ENCODE measurements at places on chromosomes 5 and 9.

- DNase-seq = no peak
Observed at GRCh38 chr9:99690573-99690972, 131.1 kb upstream of the NR4A3 start.

GRCh38 chr5:3377176-3377575 is 218.5 kb upstream of the IRX1 start:
- peak; percentile 33 for DNase-seq

DNA sequence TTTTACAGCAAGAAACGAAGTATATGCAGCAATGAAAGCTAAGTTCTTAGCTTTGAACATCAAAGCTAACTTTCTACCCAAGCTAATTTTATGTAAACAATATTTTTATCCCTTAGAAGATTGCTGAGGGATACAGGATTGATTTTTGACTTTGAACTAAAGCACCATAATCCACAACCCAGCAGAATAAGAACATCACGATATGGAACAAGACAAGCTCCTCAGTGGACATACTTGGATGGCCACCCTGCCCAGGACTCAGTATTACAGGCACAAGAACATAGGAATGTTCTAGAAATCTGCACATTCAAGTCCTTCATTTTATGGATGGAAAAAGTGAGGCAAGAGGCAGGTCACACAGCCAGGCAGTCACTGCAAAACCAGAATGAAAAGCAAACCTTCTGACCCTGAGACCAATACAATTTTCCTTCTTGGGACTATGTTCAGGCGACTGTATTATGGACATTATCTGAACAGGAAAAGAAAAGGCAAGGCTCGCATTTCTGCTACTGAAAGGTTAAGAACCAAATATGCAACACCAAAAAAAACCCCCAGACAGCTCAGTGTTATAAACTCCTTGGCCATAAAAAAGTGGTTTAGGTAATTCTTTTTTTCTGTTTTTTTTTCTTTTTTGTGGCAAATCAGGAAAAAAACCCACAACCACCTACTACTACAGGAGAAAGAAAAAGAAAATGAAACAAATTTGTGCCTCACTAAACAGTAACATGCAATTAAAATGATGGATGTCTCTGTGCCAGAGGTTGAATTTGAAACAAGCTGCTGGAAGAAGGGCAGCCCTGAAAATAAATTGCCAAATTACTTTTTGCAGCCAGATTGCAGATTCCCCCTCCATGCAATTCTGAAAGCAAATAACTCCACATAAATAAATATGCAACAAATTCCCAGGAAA is 25.4 kb downstream of the EPB41L4B start:
- no peak for DNase-seq

- DNase-seq = no peak
Observed at GRCh38 chr5:168317096-168317520, 25.7 kb downstream of the WWC1 start.

GRCh38 chr9:91935805-91936514 is 14.1 kb downstream of the ROR2 start:
- peak; percentile 60 for DNase-seq

GRCh38 chr9:92980085-92980745 is 32.9 kb downstream of the FGD3 start:
- no peak for DNase-seq

DNA sequence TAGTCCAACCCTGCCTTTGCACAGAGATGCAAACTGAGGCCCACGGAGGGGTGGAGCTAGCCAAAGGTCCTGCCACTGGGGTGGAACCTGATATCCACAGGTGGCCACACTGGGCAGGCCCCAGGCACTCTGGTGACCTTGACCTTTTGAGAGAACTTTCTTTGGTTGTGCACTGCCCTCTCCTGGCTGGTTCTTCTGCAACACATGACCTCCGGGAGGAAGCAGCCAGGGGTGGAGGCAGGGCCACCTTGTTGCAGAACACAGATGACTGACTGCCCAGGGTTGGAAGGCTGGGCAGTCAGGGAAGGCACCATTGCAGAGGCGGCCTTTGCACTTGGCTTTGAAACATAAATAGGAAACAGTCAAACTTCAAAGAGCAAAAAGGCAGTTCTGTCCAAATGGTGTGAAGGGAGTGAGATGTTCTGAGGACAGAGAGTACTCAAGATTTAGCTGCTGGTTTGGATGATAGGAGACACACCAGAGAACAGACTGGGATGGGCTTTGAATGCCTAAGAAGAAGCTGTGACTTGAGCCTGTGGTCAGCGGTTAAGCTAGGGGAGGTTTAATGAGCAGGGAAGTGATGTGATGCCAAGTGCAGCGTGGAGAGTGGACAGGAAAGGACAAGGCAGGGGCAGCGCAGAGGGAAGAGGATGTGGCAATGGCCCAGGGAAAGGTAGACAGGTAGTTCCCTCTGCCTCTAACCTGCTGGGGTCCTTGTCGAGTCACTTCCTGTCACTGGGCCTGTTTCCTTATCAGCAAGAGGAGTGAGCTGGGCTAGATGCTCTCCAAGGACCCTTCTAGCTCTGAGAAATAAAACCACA is 6.8 kb upstream of the TCOF1 start:
- peak; percentile 70 for DNase-seq

- DNase-seq = no peak
Observed at GRCh38 chr9:112032009-112032408, 135.4 kb downstream of the UGCG start.

DNA sequence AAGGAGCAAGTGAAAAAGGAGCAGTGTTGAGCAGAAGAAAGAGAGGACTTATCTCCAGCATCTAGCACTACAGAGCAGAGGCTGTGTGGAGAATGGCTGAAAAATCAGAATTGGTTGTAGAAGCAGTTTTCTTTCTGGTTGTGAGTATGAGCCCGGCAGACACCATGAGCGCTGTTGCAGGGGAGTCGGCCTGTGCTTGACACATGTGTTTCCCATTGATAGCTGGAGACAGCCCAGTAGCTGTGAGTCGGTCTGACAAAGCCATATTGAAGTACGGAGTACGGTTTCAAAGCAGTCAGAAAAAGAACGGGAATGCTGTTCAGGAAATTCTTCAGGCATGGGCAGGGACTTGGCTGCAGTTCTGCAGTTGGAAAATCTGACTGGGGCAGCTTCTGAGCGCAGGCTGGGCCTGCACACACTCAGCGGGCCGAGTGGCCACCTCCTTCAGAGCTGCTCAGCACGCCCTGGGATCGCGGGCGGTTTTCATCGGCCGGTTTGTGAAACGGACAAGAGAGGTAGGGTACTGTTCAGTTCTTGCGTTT is at the start of gene SGCD:
TSS of gene SGCD (plus strand) at position 447 of the 542 bp plus-strand sequence.
- peak; percentile 91 for DNase-seq

GRCh38 chr5:74094096-74094781 is 468.2 kb downstream of the ARHGEF28 start:
- no peak for DNase-seq

DNA sequence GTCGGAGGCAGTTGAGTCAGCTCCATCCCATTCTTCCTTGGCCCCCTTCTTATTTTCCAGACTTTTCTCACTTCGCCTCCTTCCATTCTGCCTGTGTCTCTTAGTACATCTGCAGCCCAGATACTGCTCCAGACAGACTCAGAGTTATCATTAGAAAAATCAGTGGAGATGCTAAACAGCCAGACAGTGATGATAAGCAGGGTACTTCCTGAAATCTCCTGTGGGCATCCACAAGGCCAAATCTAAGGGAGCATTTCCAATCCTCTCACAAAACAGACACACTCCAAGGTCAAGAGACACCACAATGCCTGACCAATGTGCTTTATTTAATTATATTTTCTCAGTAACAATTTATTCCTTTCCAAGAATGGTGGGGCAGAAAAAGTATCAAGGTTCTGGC is 14.5 kb upstream of the RLN1 start:
- DNase-seq = no peak

DNA sequence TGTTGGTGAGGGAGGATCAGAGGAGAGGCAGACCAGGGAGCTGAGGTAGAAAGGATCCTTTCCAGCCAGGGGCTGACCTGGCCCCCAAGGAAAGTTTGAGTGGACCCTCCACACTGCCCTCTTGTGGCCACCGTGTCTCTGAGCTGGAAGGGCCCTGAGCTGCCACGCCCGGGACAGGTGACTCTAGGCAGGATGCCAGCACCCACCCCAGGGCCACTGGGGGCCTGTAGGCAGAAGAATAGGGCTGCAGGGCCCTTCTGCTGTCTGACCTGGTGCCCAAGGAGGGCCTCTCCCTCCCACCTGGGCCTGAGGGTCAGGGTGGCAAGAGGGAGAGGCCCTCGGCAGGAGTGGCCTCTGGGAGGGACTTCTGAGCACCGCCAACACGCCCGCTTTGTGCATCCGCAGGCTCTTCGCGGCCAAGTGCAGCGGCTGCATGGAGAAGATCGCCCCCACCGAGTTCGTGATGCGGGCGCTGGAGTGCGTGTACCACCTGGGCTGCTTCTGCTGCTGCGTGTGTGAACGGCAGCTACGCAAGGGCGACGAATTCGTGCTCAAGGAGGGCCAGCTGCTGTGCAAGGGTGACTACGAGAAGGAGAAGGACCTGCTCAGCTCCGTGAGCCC is 76.8 kb downstream of the LMX1B start:
- DNase-seq = no peak

DNA sequence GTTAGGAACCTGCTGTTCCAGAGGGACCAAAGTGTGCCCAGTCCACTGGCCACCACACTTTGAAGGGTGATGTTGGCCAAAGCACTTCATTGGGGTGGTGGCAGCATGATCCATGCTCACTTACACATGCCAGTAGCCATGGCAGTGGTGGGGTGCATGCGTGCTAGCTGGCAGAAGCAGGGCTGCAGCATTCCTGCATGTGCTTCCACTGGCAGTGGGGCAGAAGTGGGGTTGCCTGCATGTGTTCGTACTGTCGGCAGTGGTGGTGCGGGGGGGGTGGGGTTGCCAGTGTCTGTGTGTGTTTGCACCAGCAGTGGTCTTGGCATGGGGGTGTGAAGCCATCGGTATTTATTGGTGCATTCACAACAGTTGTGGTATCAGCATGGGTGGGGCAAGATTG is 260.3 kb upstream of the ANKH start:
- no peak for DNase-seq

GRCh38 chr5:139565411-139566305 is 4.5 kb downstream of the UBE2D2 start:
- DNase-seq = no peak

DNA sequence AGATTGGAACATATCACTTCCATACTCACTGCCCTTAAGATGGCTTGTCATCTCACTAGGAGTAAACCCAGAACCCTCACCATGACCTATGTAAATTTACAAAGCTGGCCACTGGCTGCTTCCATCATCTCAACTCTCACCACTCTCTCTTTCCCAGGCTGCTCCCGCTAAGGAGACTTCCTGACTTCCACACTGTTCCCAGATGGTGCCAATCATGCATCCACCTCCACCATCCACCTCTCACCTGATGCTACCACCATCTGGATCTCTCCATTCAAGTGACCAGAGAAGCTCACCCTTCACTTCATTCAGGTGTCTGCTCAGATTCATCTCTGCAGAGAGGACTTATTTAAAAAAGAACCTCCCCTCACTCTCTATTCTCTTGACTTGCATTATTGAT is 91.3 kb downstream of the HTR4 start:
- no peak for DNase-seq

DNA sequence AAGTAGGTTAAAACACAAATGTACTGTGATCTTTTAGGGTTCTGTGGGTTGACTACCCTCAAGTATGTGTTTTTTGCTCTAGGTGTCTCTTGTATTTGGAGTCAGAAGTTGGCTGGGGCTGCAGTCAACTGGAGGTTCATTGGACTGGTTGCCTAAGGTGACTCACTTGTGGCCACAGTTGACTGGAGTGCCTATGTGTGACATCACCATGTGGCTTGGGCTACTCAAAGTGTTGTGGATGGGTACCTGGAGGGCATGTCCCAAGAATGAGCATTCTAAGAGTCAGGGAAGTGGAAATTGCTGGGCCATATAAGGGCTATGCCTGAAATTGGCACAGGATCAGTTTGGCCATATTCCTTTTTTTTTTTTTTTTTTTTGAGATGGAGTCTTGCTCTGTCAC is 27.4 kb downstream of the SNX30 start:
- no peak for DNase-seq

DNA sequence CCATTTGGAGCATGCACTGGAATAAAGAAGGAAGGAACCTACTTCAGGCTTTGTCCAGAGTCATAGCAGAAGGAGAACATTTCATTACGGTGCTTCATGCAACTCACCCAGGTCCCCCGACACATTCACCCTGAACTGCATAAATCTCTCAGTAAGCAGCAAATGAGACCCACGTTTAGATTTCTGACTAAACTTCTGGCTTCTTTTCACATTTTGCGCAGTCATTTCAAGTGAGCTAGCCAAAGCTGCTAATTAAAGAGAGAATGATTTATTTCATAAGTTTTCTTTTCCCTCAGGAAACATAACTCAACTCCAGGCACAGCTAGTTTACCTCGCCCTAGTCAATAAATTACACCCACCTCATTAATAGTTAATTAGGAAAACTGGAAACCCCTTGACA is 88.6 kb upstream of the GAS1 start:
- DNase-seq = no peak

DNA sequence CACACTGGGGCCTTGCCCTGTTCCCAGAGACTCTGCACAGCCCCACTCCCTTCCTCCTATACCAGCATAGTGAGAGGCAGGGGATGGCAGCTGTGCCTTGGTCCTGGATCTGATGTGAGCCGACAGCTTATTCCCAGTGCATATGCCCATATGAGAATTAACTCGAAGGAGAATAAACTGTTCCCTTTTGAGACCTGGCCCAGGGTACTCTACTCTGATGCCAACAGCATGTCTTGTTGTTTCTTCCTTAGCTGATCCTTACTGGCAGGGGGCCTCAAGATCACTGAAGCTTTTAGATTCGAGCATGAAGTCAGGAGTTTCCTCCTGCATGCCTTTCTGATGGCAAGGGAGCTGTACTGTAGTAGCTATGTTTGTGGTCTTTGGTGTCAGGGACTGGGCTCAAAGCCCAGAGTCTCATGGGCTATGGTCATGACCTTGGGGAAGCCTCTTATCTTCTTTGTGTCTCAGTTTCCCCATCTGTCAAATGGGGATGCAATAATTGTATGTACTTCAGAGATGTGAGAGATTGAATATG is 57.1 kb downstream of the DOCK2 start:
- no peak for DNase-seq

GRCh38 chr9:112097712-112098688 is 77.1 kb downstream of the SUSD1 start:
- no peak for DNase-seq

GRCh38 chr9:114289571-114290481 is 33.1 kb upstream of the ORM1 start:
- peak; percentile 62 for DNase-seq

GRCh38 chr9:71897577-71897976 is 13.4 kb downstream of the ABHD17B start:
- DNase-seq = no peak
